ENCODE measurements at places on chromosomes 5 and 9. TPM values are rescaled to one million over a fixed set of nuclear protein-coding genes. Genes with fewer than 3 reads are reported as not detected.

PSAT1 gene
- 69.5 TPM for total RNA-seq

- no peak for DNase-seq
Observed at GRCh38 chr5:143796125-143796524, 15.8 kb upstream of the HMHB1 start.

- DNase-seq, result no peak
Observed at GRCh38 chr9:33372900-33373299, 29.5 kb downstream of the AQP7 start.

DNA sequence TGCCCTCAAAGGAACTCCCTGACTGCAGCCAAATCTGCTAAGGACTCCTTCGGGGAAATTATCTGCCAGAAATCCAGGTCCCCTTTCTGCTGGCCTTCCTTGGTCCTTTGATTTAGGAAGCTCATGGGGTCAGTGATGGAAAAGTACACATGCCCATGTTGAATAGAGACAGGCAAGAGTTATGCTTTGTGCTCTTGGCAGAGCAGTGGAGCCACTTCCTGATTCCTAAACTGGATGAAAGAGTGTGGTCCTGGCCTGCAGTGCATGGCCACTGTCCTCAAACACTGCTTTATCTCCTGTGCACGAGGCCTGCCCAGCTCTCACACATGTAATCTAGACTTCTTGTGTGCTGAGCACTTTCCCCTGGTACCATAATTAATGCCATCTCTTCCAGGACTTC lies 2.0 kb upstream of the EBF1 start:
- no peak for DNase-seq

DNA sequence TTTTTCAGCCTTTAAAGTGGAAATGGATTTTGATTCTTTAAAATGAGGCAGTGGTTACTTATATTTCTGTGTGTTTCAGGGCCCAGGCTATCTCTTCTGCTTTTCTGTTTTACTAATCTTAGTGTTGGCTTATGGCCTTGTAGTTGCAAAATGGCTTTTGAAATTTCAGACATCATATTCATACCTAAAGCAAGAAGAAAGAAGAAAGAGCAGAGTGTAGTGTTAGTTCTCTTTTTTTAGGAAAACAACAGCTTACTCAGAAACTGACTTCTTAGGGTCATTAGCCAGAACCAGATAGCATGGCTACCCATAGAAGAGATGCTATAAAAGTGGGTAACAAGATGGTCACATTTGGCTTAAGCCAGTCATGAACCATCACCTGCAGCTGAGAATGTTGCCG lies 20.9 kb downstream of the ZBED3 start:
- no peak for DNase-seq
